EH (cell line): ENCODE measurements at places on chromosomes 16 and 17.

- DNase-seq = peak; percentile 5
These were observed 190.4 kb downstream of the USP22 start for GRCh38 chr17:20852239-20852989.

DNA sequence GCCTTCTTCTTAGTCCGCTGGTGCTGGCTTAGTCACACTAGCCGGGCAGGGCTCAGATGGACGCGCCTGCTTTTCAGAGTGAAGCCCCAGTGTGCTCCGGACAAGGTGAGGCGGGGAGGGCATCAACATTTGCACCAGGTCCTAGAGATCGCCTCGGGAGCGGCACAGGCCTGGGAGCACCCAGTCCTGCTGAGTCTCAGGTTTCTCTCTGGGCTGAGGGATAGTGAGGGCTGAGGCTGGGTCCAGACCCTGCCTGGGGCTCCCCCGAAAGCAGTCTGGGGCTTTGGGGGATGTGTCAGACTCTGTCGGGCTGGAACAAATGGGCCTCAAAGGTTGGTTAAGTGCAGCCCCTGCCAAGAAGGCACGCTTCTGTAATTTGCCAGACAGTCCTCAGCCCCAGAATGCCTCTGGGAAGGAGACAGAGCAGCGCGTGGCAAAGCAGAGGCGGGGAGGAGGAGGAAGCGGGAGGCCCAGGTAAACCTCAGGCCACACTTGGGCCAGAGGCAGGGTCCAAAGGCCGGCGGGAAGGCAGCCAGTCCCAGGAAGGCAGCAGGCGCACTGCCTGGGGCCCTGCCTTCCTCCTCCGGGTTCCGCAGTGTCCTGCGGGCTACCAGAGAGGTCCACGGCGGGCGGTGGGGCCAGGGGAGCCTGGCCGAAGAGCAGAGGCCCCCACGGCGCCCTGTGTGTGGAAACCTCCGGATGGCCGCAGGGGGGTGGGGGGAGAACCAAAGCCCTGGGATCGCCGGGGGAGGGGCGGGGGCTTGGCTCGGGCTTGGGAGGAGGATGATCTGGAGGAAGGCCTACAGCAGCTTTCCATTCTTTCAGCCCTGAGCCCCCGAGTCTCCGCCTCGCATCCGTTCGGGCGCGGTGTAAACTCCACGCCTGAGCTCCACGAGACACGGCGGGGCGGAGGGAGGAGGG is 39.5 kb upstream of the ATP2A3 start:
- no peak for DNase-seq

DNA sequence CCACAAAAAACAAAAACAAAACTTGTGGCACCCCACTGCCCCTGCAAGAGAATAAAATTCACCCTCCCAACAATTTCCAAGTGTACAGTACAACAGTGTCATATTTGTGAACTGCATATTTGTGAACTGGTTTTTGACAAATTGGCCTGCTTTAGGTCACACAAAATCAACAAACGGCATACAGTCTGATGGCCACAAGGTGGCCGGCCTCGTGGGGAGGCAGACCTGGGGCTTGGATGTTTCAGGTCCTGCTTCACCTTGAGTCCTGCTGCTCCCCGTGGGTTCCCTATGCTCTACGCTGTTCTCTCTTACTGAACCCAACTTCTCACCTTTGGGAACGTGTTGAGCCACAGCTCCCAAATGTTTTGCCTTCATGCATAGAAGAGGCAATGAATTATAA is 102.2 kb downstream of the CDK5R1 start:
- DNase-seq = no peak

DNA sequence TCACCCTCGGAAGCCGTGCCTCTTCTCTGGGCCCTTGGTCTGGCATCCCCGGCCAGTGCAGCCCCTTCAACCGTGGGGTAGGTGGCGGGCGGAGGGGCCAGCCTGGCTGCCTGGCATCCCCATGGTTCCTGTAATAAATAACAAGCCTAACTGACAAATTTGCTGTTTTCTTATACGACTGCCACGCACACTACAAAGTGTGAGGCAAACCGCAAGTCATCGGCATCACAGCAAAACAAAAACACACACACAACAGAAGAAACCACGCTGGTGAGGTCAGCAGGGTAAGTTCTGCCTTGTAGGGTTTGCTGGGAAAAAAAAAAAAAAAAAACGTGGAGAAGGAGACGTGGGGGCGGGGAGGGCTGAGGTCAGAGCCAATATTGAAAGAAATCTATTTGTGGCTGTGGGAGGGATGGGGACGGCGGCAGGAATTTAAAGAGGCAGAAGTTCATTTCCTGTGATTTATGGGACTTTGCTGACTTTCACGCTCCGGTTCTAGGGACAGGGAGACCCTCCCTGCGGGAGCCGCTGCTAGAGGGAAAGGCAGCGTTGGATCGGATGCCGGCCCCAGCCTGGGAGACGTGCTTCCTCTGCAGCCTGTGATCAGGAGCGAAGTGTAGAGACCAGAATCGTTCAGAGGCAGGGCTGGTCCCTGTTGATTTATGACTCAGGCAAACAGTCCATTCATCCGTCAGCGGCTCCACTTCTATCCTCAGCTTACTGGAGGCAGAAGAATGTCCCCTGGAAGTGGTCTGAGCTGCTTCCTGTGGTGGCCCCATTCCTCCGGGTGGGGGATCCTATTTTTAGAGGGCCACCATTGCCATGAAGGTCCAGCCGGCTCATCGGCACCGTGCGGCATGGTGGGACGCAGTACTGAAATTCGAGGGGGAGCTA is 162.8 kb downstream of the FOXL1 start:
- DNase-seq = peak; percentile 97

- no peak for DNase-seq
These were observed 80.0 kb downstream of the TIMM22 start for GRCh38 chr17:1076982-1077302.

DNA sequence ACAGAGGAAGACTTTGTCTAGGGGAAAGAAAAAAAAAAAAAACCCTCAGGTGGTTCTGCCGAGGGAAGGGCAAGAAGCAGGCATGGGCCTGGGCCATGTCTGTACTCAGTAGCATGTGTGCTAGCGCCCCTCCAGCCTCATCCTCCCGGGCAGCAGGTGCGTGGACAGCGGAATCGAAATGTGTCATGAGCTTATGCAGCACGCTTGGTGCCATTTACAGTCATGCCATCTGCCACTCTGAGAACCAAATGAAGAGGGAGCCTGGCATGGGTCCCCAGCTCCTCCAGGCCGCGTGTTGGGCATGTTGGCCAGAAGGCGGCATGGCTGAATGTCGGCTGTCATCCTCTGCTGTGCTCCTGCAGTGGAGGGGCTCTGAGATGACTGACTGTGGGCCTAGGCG is 31.4 kb downstream of the CRAMP1 start:
- no peak for DNase-seq

- peak; percentile 52 for DNase-seq
These were observed 4.9 kb downstream of the LASP1 start for GRCh38 chr17:38874505-38875400.

- DNase-seq = no peak
These were observed 593.8 kb downstream of the MAF start for GRCh38 chr16:79006765-79007164.

DNA sequence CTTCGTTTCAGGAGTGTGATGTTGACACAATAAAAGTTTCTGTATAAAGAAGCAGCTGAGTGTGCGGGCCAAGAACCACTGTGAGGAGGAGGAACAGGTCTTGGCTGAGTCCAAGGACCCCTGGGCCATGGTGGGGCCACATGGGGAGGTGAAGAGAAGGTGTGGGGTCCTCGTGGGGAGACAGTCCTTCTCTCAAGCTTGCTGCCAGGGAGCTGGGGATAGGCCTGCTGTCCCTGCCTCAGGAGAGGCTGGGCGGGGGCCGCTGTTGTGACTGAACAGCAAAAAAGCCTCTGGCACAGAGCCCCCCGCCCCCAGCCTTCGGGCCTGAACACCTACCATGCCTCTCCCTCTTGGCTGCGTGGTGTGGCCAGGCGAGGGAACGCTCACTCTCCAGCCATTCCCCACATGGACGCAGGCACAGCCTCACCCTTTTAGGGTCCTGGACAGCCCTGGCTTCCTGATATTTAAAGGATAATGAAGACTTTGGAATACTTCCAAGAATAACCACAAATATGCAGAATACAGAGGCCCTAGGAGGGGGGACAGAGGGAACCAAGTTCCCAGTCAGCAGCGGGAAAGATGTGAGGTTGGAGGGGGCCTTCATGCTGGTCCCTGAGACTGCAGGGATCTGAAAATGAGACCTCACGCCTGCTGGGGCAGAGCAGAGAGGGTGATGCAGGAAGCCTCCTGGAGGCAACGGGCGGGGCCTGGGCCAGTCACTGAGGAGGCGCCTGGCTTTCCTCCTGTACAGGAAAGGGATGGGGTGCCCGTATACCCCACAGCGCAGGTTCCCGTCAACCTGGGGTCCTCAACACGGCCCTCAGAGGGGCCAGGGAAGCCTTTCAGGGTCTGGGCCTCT is 100.0 kb upstream of the CREBBP start:
- peak; percentile 93 for DNase-seq

GRCh38 chr17:45101546-45101882 is 30.8 kb downstream of the PLCD3 start:
- DNase-seq = no peak

DNA sequence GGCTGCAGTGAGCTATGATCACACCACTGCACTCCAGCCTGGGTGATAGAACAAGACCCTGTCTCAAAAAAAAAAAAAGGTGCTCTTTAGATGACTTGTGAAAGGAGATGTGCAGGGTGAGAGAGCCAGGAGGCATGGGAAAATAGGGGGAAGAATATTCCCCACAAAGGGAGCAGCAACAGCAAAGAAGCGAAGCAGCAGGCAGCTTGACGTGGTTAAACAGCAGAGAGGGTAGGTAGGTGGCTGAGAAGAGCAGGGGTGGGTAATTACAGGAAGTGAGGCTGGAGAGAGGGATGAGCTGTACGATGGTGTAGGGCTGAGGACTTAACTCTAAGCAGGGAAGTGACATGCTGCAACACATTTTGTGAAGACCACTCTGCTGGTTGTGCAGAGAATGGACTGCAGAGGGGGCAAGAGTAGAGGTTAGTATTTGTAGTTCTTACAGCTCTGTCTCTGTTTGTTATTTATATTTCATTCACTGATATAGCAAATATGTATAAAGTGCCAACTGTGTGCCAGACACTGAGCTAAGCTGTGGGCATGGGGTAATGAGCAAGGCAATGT is 1.6 kb downstream of the HEATR3 start:
- peak; percentile 72 for DNase-seq

- DNase-seq = peak; percentile 93
These were observed 36.6 kb downstream of the UBE2G1 start for GRCh38 chr17:4329838-4330237.

DNA sequence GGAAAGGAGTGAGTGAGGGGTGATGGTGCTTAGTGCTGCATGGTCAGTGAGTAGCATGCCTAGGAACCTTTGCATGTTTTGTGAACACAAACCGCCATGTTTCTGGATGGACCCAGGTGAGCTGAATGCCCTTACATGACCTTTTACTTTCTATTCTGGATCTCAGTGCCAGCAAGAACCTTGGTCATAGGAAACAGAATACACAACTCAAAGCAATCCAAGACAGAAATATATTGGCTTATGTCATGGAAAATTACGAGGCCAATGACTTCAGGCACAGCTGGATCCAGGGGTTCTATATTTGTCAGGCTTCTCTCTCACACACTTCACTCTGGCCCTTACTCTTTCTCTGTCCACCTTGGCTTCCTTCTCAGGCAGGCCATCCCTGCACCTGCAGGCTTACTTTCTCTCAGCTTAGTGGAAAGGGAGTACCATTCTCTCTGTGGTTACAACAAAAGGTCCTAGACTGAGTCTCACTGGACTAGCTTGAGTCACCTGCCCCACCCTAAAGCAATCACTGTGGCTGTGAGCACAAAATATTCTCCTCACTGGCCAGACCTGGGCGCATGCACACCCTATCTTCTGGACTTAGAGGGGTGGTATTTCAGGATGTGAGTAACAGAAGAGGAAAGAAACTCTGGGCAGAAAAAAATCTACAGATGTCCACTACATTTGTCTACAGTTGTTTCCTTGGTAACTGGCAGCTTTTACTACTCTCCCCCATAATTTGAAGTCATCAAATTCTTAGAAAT is 20.4 kb upstream of the CPNE2 start:
- peak; percentile 62 for DNase-seq

DNA sequence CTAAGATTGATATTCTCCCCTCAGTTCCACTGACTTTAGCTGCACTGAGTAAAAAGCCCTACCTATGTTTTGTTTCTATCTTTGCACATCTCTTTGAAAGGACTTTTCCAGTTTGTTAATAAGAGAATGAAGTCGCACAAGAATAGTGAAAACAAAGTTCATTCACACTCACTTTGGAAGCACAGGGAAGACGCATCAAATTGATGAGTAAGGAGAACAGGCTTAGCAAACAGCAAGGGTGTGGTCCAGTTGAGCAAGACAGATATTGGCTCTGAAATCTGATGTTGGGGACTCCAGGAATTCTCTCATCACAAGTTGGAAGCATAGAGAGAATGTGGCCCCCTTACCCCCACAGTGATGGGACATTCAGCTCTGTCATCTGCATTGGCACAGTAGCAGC is 221.3 kb downstream of the CDH11 start:
- DNase-seq = no peak

DNA sequence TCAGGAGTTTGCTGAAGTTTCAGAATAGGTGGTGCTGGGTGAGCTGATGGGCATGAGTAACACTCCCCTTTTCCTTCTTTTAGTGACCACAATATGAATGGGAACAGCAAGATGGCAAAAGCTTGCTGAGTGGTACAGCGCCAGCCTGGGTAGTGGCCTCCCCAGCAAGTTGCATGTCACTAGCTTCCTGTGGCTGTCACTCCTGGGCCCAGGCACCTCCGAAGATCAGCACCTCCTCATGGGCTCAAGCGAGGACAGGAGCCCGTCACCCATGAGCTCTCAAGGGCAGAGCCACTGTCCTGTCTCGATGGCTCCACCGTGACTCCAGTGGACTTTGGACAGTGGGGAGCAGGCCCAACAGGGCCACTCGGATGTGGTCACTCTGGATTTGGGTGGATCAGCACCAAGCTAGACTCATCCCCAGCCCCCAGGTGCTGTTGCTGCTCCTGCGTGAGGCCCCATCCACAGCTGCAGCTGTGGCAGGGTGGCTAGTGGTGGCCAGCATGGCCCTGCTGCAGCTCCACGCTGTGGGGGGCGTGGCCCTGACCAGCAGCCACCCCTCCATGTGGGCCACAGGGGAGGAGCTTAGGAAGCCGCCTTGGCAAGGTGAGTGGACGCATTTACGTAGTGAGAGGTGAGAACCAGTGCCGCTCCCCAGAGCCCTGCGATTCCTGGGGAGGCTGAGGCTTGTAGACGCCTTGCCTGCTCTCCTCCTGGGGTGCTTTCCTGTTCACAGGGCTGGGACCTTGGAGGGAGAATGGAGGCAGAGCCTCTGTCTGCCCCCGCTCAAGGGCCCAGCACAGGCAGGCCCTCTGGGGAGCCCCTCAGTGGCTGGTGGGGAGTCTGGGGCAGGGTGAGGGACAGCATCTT is 13.6 kb upstream of the DNASE1 start:
- no peak for DNase-seq
